Activated CD4-positive, alpha-beta memory T cell treated with anti-CD3 and anti-CD28 coated beads, Interleukin-2, amount 10 ng/mL, durations not matched to agents 7 days and 5 days (primary cell): ENCODE measurements at places on chromosomes 12 and 14. TPM values are rescaled to one million over a fixed set of nuclear protein-coding genes. Genes with fewer than 3 reads are reported as not detected.

The RAB21 gene
- 65.0 TPM for total RNA-seq

DNA sequence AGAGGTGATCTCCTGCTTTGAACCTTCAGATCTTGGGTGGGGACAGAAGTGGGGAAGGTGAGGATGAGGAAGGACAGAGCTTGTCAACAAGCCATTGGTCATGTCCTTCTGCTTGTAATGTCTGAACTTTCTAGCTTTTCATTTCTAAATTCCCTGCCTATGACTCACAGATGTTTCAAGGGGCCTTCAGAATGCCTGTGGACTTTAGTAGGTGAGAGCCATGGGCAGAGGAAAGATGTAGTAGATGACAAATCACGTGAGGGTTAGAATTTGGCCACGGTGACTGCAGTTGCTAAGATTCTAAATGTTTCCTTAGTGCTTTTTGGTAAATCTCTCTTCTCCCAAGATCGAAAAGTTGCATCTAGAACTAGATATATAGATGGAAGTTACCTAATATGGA lies 18.7 kb upstream of the CREBL2 start:
- peaks cover 4% of the 10 kb centered on the region for H3K36me3 ChIP-seq
- no peak for DNase-seq
- peaks cover 6% of the 10 kb centered on the region for H3K27me3 ChIP-seq
- H3K27ac ChIP-seq, result no peak overlapping the region
- H3K4me1 ChIP-seq, result peaks cover 7% of the 10 kb centered on the region

The MIS18BP1 gene
- 66.3 TPM for total RNA-seq

DNA sequence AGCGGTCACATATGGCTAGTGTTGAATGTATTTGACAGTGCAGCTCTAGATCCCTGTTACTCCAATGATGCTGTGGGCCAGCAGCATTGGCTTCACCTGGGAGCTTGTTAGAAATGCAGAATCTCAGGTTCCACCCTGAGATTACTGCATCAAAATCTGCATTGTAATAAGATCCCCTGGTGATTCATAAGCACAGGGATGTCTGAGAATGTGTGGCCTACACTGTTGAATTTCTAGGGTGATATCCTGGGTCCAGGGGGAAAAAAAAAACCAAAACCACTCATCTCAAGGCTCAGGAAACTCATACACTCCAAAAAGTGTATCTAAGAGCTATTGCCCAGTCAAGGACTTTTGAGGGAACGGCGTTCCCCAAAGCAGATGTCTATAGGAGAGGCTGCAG lies 196.8 kb downstream of the PPM1H start:
- no peak overlapping the region for H3K4me3 ChIP-seq
- DNase-seq, result no peak
- peaks cover 4% of the 10 kb centered on the region for H3K4me1 ChIP-seq
- no peaks in the 10 kb centered on the region for H3K36me3 ChIP-seq
- peaks cover 2% of the 10 kb centered on the region for H3K27me3 ChIP-seq

DNA sequence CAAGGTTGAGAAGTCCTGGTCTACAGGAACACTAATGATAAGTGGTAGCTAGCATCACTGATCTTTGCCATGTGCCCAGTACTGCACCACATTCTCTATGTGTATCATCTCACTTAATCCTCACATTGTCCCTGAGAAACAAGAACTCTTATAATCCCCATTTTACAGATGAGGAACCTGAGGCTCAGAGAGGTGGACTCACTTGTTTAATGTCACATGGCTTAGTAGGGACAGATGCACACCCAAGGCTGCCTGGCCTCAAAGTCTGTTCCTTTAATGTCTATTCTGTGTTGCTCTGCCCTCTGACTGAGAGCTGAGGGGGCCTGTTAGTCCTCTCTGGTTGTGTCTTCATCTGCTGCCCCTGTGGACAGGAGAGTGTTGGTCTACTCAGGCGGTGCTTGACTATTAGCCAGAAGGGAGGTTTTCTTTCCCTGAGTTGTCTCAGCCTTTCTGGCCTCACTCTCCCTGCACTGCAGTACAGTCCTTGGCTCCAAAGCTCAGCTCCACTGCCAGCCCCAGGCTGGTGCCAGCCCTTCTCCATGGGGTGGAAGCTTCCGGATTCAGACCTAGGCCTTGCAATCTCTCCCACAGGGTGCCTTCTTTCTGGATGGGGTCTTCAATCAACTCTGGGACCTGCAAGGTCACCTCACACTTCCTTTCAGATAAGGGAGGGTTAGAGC lies 4.9 kb upstream of the DYNLL1 start:
- DNase-seq, result no peak
- no peak overlapping the region for H3K4me3 ChIP-seq
- no peaks in the 10 kb centered on the region for H3K27me3 ChIP-seq
- H3K36me3 ChIP-seq, result no peaks in the 10 kb centered on the region
- H3K4me1 ChIP-seq, result peaks cover 10% of the 10 kb centered on the region

DNA sequence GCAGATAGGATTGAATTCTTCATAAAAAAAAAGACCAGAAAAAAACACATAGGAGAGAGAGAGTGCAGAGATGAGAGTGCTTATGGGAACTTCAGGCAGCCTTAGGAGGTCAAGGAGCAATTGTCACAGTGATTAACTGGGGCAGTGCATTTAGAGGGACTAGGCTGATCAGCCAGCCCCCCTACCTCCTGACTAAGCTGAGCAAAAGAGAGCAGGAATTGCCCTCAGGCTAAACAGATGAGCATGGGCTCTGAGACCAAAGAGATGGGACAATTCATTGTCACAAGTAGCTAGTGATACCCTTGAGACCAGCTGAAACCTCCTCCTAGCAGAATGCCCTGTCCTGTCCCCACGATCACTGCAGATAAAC lies 124.0 kb downstream of the BTG1 start:
- H3K4me1 ChIP-seq, result peaks cover 8% of the 10 kb centered on the region
- no peak for DNase-seq
- H3K27me3 ChIP-seq, result no peaks in the 10 kb centered on the region
- H3K27ac ChIP-seq, result no peak overlapping the region
- H3K36me3 ChIP-seq, result peaks cover 3% of the 10 kb centered on the region
